Islet precursor cell (in vitro differentiated cells): ENCODE measurements at places on chromosomes 7 and 10.

DNA sequence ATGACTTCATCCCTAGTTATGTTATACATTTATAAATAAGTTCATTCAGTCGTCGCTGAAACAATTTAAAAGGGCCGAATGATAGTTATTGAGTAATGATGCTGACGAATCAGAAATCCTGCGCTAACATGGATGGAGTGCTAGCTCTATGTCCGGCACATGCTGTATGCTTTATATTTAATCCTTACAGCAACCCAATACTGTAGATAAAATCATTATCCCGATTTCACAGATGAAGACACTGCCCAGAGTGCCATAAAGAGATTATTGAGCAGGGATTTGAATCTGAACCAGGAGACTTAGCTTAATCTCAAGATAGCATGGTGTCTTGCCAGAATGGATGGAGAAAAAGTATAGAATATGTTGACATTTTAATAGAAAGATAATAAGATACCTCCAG, 1.1 kb upstream of the ICA1 start:
- no peak for DNase-seq

- peak; percentile 87 for DNase-seq
Observed at GRCh38 chr7:27196287-27196767, 3.6 kb downstream of the HOXA13 start.

GRCh38 chr10:34520510-34520909, 294.6 kb downstream of the PARD3 start:
- DNase-seq = no peak

- peak; percentile 87 for DNase-seq
Observed at GRCh38 chr7:112433289-112433688, 17.0 kb upstream of the IFRD1 start.

DNA sequence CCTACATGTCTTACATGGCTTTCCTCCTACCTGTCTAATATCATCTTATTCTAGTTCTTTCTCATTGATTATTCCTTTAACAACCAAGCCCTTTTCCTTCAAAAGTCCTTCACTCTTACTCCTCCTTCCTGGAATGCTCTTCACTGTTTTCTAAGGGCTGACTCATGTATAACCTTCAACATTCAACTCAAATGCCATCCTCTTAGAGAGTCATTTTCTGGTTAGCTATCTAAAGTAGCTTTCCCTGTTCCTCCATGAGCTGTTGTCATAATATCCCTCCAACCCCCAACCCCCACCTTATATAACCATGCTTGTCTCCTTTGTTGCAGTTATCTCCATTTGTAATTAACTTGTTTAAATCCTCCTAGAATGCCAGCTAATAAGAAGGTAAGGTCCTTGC, 286.8 kb downstream of the ADK start:
- no peak for DNase-seq

DNA sequence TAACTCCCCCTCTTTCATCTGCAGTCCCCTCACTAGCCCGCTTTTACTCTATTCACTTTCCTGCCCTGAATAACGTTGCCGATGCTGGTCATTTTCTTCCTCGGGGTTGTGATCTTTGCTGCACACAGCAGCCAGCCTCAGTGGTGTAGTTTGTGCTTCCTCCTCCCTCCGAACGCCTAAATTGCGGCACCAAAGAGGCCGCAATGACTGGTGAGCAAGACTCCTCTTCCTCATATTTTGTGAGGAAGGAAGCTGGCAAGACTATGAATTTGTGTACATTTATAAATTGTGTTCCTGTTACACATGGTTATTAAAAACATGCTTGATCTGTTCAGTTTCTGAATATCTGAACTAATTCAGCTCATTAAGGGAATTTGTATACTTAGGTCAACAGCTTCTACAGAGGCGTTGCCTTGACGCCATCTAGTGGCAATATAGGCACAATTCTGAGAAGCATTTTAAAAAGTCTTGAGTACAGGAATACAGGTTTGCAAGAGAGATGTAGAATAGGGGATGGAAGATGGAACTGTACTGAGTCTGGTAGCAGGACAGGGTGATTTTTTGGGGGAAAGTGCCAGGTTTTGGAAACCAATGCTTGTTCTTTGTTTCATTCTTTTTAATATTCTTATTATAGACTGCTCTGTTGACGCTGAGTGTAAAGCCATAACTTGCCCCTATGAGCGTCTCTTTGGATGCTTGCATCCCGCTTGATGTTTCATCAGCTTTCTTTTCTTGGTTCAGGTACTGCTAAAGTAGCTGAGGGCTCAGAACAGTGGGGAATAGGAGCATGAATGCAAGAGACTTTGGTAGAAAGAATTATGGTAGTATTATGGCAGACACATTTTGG, 4.1 kb upstream of the TAS2R5 start:
- DNase-seq = no peak

GRCh38 chr10:2619916-2620315, 447.4 kb upstream of the PFKP start:
- DNase-seq = no peak

- DNase-seq = peak; percentile 87
Observed at GRCh38 chr10:9209105-9209798, 1154.8 kb downstream of the GATA3 start.

DNA sequence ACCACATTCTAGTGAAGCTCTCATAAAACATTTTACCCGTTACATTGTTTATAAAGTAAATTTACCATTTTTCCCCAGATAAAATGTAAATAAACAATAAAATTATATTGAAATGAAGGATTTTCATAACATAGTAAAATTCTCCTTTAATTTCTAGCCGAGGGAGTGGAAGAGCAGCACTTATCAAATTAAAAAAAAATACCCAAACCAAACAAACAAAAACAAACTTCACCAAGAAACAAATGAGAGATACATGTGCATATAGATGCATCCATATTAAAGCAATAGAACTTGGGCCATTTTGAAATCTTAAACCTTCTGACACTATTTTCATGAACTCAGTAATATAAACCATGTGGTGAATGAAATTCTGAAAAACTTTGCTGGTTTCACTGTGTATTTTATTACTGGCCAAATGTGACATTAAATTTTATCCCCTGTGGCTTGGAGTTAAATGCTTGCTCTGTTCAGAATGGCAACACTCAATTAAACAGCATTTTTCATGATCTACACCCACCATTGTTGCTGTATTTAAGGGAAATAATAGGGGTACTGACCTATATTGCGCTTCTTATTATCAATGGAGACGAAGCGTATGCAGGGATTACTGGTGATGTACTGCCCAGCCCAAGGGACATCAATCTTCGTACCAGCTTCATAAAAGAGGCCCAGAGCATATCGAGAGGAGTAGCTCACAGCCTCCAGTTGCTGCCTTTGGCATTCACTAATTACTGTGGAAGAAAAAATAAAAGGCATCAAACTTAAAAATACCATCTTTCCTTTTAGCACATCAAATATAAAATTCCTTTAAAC, 220.9 kb downstream of the RNLS start:
- DNase-seq = no peak

DNA sequence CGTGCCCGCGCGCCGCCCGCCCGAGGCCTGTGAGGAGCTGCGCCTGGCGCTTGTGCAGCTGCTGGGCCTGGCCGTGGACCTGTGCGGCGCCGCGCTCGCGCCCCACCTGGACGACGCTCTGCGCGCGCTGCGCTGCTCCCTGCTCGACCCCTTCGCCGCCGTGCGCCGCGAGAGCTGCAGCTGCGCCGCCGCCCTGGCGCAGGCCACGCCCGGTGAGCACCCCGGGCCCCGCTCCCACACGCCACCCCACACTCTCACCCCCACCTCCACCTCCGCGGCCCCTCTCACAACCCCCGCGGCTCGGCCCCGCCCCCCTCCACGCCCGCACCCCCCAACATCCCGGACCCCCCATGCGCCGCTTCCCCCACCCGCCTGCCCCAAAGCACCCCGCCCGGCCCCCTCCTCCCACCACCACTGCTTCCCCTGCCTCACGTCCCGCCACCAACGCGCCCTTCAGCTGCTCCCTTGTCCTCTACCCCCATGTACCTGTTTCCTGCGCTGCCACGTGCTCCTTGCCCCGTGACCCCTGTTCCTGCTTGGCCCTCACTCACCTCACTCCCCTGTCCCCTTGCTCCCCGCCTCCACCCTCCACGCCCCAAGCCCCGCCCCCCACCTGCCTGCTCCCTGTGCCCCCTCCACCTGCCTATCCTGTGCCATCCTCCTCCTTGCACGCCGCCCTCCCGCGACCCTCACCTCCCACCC, at the start of gene PRKAR1B:
Gene PRKAR1B, minus strand, starts transcription at position 178 of the 702 bp plus-strand sequence. CDS start 15,776 bp downstream, outside the sequence.
- DNase-seq = no peak
